ENCODE measurements at places on chromosomes 5 and 9.

DNA sequence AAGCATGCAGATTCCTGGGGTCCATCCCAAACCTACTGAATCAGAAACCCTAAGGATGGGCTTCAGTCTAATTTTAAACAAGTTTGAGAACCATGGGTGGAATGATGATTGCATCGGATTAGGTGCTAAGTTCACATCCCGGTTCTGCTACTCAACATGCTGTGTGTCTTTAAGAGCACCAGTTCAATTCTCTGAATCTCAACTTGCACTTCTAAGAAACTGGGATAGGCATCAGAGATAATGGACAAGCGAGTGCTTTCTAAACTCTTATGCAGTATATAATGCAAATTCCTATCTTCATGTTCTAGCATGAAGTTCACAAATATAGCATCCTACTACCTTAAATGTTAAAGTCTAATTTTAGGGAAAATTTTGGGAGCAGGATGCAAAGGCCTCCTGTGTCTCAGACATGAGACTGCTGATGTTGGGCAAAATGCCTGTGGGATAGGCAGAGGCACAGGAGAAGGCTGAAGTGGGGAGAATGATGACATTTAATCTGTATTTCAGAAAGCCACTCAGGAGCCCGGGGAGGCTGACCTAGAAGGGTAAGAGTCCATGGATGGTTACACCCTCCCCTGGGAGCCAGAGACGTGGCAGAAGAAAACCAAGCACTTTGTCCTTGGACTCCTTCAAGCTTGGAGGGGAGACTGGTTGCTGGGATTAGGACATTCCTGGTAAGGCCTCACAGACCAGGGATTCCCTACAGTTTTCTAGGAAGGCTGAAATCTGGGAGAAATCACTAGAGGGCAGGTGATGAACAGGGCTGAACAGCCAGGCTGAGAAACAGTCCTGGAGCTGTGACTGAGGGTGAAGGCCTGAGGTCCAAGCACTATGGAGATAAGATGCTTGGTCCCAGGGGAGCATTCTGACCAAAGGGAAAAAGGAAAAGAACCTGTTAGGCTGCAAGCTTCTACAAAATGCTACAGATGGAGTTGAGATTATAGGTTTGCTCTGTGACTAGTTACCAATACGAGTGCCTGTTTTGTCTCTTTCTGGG, 311.9 kb upstream of the PANK3 start:
- DNase-seq, result no peak

- DNase-seq, result no peak
Observed at GRCh38 chr9:112249277-112249676, 74.2 kb upstream of the SUSD1 start.

- peak; percentile 14 for DNase-seq
Observed at GRCh38 chr9:16704116-16705110, 166.1 kb downstream of the BNC2 start.

- no peak for DNase-seq
Observed at GRCh38 chr5:133469252-133469651, 143.1 kb downstream of the FSTL4 start.

DNA sequence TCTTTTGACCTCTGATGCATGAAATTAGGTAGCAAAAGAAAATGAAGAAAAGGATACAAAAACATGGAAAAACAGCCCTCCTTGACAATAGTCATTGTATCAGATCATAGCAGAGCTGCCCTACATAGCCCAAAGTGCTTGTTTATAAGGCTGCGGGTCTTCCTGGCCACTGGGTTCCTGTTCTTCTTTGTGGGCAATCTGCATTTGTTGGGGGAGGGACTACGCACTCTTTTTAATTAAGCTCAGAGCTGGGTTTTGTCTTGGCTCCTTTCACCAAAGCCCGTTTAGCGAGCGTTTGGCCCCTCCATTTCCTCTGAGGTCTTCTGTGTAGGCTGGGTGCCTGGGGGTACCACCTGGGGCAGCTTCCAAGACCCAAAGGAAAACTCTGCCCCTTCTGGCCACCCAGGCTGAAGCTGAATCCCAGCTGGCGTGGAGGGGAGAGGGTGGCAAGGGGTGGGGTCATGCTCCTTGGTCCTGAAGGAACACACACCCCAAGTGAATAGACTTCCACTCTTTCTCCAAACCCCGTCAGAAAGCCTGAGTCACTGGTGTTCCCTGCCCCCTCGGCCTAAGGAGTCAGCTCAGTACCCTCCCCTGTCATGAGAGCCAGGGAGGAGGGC, 6.5 kb upstream of the PAX5 start:
- DNase-seq, result no peak

- no peak for DNase-seq
Observed at GRCh38 chr5:110248921-110249320, 477.6 kb downstream of the TMEM232 start.

GRCh38 chr5:124712731-124713305, 33.6 kb downstream of the ZNF608 start:
- DNase-seq, result no peak

DNA sequence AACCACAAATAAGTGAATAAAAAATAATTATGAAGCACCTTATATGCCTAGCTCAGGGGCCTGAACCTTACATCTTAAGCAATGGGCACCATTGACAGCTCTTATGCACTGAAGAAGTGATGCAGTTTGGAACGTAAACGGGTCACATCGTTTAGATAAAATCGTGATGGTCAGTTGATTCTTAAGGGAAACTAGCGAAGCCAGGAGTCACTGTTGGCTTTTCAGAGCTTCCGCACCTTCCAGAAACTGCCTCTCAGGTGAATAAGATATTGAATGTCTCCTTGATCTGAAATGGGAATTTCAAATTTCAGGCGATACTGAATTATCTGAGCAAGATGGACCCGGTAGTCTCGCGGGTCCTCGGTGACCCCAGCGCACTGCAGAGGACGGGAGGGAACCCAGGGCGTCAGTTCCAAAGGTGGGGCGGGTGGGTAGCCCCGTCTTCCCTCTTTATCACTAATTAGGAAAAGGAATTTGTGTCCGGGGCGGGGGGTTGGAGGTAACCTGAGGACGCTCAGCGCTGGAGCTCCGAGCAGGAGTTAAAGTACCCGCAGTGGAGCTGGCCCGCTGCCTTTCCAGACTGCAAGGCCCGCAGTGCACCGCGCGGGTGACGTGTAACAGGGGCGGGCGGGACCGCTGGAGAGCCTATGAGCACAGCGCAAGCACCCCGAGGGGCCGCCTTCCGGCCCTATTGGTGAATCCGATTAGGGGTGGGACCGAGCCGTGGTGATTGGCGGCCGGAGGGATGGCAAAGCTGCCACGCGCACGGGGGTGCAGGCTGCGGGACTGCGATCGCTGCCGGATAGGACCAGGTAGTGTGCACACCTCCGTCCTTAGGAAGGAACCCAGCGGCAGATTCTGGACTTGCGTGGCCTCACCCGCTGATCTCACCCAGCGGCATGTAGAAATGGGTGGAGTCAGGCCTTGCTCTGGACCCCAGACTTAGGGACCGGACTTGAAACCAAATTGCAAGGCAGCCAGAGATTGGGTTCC, 19.7 kb upstream of the GARNL3 start:
- peak; percentile 99 for DNase-seq

- DNase-seq, result peak; percentile 85
Observed at GRCh38 chr9:133991964-133992779, at the start of gene VAV2. TSS of gene VAV2 (minus strand) at chr9:133992324. CDS start at chr9:133992278, 46 bp downstream.

- DNase-seq, result no peak
Observed at GRCh38 chr5:65819905-65820240, 97.9 kb downstream of the NLN start.

- DNase-seq, result no peak
Observed at GRCh38 chr9:86830356-86830755, 117.0 kb downstream of the GAS1 start.

DNA sequence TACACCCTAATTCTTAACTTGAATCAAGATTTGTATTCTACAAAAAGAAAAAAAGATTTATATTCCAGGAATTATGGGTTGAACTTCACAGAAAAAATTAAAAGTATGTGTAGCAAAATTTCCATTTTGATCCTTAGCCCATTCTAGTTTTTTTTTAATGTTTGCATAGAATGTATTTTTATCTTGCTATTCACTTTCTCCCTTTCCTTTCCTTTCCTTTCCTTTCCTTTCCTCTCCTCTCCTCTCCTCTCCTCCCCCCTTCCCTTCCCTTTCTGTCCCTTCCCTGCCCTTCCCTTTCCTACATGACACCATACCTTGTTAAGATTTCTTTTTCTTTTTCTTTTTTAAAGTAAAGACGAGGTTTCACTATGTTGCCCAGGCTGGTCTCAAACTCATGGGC, 542.5 kb upstream of the PTGER4 start:
- DNase-seq, result no peak

- DNase-seq, result no peak
Observed at GRCh38 chr9:133488686-133489252, 9.9 kb upstream of the SLC2A6 start.

DNA sequence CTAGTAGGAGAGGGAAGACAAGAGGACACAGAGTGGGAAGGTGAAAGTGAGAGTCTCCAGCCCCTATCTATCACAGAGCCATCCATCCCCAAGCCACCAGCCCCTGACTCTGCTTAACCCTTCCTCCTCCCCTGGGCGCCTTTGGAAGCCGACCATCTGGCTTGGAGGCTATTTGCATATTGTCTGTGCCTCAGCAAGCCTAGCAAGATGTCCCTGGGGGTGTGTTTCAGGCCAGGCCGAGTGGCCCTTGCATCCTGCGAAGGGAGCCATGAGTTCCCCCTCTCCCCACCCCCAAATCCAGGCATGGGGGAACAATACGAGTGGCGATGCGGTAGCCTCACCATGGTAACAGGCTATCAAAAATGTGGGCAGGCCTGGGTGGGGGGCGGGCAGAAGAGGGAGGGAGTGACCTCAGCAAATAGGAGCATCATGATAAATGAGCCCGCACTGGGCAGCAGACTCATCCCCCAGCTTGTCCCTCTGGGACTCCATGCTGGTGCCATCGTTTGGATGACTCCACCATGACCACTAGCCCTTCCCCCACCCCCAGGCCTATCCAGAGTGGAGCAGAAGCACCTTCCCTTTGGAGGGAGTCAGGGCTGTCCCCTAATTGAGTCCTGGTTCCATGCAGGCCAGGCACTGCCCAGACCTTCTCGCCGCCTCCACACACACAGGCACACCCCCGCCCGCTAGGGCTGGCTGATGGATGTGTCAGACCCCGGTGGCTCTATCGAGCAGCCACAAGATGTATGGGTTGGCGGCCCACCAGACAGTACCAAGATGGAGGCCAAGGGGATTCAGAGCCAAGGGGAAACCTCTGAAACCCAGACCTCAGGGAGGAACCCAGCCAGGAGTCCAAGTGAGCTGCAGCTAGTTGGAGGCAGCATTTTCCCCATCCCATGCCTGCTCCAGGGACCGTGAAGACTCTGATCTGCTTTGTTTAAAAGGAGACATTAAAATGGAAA, 14.6 kb downstream of the URM1 start:
- no peak for DNase-seq

DNA sequence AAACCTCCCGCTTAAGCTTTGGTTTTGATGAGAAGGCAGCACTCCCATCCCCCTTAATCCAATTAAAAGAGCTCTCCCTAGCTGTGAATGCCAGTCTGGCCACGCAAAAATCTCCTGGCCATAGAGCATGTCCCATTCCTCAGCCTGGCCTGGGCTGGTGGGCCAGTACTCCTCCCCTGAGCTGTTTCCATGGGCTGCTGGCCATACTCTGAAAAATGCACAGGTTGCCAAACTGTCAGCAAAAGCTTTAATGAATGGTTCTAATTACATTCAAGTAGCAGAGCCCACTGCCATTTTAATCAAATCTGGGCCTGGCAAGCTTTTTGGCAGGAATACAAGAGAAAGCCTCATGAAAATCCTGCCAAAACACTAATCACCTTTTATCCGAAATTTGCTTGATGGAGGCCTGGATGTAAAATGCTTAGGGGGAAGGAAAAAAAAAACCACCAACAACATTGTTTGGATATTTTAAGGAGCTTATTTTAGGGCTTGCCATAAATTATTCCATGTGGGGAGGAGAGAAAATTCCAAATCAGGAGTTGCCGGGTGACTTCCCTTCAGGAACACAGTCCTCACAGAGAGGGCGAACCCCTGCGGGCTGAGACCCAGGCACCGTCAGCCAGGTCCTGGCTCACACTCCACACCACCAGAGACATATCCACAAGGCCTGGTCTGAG, 243.3 kb downstream of the SEC61B start:
- no peak for DNase-seq

GRCh38 chr5:176733406-176734262, 76.7 kb upstream of the UNC5A start:
- DNase-seq, result no peak

DNA sequence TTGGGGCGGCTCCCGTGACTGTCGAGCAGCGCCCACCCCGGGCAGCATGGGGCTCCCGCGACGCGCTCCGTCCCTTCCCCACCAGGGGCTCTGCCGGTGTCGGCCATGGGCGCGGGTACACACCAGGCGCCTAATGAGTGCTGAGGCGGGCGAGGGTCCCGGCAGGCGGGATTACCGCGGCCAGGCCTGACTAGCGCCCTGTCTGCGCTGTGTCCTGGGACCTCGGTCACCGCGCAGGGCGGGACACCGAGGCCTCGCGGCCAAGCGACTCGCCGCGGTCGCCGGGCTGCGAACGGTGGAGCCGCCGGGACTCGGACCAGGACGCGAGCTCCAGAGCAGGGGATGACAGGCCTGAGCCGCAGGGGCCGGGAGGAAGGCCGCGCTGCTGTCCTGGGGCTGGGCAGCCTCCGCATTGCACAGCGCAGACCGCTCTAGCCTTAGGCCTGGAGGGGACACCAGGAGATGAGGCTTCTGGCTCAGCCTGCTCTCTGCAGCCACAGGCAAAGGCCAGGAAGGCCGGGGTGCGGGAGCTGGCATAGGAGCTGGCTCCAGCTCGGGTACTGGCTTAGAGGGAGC, 14.1 kb downstream of the LCN10 start:
- no peak for DNase-seq

- no peak for DNase-seq
Observed at GRCh38 chr5:152270096-152270495, 135.0 kb downstream of the NMUR2 start.

DNA sequence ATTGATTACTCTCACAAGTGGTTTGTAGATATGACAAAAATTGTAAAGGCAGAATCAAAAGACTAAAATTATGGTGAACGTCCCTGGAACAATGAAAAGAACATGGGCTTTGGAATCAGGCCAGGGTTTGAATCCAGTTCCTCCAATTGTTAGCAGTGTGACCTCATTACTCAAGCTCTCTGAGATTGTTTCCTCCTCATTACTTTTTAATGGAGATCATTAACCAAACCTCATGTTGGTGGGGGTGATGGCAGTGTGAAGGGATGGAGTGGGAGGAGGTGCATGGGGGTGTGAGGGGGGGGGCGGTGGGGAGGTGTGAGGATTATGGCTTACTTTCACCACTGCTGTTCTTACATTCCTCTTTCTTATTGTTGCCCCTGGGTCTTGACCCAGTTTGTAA, 44.1 kb upstream of the FOXE1 start:
- no peak for DNase-seq

- no peak for DNase-seq
Observed at GRCh38 chr9:72443855-72444254, 77.6 kb upstream of the TMC1 start.

DNA sequence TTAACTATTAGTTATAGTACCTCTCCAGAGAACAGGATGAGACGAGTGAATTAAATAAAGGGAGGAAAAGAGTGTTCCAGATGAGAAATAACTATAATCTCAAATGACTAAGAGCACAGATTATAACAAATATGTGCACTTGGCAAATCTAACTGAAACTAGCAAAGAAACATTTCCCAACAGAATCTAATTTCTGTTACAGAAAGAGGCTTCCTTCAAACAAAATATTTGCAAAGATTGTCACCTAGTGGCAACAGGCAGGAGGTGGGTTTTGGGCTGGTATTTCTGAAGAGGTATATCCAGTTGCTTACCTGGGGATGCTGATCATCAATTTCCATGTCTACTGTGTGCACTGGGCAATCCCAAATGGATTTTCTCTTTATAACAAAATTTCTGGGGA, 5.6 kb upstream of the SPDL1 start:
- DNase-seq, result no peak

Measured in body of pancreas (tissue), 4 donors.